ENCODE measurements at places on chromosomes 2 and 18.

DNA sequence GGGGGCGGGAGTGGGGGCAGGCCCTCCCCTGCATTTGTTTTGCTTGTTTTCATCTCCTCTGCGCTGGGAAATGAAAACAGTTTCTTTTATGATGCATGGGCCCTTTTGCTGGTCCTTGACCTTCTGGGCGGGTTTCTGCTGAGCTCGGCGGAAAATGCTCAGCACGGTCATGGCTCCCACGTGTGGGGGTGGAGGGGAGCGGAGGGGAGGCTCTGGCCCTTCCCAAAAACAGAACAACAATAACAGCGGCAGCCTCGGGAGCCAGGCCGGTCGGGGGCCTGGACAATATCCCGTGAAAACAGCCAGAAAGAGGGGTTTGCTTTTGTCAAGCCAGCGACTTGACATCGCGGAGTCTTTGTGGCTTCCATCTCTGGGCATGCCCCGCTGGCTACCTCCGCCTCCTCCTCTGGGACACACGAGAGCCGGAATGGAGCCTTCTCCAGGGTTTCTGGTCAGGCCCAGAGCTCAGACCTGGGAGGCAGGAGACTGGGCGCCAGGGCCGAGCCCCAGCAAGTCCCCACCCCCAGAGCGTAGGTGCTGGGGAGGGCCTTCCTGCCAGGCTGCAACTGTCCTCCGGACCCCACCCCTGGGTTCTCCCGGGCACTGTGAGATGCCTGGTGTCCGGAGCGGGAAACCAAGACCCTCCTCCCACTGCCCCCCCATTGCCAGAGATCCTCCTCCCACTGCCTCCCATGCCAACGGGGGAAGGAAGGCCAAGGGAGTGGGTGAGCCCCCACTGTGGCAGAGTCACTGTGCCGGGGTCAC lies 35.9 kb upstream of the SNED1 start:
- no peak for DNase-seq

- DNase-seq: no peak
Observed at GRCh38 chr2:85709401-85709811, 15.2 kb downstream of the GNLY start.

DNA sequence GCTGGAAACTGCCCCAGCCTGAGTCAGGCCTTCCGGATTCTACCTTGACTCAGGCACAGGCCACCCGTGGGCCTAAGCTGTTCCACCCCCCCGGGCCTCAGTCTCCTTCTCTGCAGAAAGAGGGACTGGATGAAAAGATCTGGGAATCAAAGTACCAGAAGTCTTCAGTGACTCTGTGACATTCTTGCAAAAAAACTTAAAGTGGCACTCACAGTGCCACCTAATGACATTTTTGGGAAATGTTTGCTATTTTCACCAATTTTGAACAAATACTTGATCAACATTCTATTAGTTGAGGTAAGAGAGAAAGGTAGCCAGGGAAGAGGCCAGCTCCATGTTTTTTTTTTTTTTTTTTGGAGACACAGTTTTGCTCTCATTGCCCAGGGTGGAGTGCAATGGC lies 48.3 kb upstream of the ACAA2 start:
- DNase-seq: no peak

GRCh38 chr2:55119711-55120487 lies 69.6 kb upstream of the RTN4 start:
- peak; percentile 92 for DNase-seq

- DNase-seq: no peak
Observed at GRCh38 chr2:63851691-63852311, 10.1 kb downstream of the UGP2 start.

- DNase-seq: no peak
Observed at GRCh38 chr2:113032737-113033136, 19.9 kb downstream of the IL36B start.

DNA sequence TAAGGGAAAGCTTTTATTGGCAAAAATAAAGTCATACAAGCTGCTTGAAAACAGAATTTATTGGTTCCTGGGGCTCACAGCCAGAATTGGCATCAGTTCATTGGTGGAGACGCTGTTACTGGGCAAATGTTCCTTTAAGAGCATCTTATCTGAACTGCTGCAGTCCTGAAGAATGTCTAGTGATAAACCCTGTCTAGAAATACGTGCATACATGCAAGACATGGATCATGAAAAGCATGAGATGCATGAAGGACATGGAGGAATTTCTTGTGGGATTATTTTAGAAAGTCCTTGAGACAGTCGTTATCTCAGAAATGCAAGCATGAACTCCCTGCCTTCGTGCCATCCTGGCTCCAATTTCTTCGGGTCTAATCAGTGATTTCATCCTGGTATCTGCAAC lies 32.5 kb upstream of the FHOD3 start:
- DNase-seq: no peak

DNA sequence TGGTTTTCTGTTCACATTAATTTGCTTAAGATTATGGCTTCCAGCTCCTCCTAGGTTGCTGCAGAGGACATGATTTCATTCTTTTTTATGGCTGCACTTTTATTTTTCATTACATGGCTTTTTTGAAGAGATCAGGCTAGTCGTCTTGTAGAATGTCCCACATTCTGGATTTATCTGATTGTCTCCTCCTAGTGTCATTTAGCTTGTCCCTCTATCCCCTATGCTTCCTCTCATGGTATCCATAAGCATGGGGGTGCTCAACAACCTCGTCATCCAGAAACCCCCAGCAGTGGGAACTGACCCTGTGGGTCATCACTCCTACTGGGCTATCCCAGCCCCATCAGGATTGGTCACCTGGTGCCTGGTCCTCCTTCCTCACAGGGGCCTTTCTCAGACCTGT lies 49.6 kb downstream of the SERTAD2 start:
- DNase-seq: no peak

DNA sequence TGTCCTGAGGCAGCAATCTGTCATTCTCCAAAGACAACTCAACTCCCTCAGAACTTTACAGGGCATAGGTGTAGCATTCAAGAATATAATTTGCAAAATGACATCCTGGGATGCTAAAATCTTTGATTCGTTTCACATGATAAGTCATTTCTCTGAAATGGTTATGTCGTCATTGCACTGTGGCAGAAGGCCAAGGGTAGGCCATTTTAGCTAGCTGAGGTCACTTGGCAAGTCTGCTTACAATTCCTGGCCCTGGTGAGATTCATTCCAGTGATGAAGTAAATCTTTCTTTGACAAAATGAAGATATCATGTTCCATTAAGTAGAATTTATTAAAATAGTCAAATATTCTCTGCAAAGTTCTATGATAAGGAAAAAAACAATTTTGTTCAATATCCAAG lies 1410.3 kb upstream of the LRRTM1 start:
- no peak for DNase-seq

DNA sequence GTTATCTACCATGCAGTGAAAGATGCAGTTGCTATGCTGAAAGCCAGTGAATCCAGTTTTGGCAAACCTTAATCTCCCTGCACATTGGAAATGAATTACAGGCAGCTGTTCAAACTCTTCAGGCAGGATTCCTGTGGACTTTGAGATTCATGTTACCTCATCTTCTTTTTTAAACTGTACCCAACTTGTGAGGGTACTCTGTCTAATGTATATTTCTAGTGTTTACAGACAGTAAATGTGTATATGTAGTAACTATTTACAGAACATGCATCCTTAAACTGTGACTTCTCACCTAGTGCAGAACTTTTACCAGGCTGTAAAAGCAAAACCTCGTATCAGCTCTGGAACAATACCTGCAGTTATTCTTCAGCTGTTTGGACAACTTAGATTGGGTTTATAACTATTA lies 50.9 kb downstream of the KDM3A start:
- DNase-seq: no peak

- no peak for DNase-seq
Observed at GRCh38 chr18:58051765-58052460, 7.9 kb downstream of the NEDD4L start.

DNA sequence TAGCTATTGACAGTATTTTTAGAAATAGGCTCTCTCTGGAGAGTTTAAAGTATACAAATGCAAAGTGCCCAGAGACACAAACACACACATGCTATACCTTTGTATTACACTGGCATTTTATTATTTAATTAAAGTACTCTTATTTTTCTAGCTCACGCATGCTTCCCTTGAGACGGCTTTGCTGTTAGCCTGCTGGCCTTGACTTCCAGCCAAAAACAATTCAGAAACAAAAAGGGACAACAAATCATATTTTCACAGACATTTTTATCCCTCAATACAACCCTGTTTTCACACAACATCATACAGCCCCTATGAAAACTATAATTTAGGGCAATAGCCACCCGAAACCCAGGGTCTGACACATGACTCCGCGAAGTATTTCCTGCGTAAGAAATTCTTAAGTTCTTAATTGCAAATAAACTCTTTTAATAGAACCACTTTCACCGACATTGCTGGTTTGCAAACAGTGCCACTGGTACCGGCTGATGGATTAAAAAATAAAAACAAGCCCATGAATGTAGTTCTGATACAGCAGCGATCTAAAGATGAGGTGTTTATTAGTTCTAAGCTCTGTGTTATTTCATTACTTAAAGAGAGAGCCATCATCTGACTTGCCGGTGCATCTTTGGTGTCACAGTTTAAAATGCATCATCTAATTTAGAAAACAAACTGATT lies 185.1 kb downstream of the TCF4 start:
- DNase-seq: no peak

DNA sequence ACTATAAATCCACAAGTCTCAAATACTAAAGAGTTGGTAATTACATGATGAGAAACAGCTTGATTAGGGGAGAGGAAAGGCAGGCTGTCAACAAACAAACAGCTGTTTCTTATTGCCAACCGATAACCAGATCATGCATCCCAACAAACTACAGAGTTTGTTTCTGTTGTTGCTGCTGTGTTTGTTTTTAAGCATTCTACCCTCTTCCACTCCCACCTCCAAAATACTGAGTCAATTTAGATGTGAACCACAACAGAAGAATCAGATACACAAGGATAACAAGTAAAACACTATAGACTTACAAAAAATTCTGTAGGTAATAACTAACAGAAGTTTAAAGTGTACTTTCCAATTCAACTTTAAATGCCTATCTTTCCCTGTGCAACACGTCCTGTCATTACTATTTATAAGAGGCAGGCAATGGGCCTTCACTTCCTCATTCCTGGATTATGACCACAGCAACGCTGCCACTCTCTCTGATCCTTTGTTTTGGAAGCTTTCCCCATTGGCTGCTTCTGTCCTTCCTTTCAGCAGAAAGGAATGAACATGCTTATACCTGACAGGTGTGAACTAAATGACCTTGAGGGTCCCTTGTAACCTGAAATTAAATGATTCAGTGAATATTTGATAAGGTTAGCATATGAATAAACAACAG lies 152.0 kb downstream of the SRBD1 start:
- DNase-seq: no peak

GRCh38 chr18:58492891-58493469 lies 135.9 kb downstream of the ALPK2 start:
- no peak for DNase-seq

- DNase-seq: no peak
Observed at GRCh38 chr2:433216-433615, 145.3 kb upstream of the ALKAL2 start.

- DNase-seq: no peak
Observed at GRCh38 chr2:174300114-174300513, 34.6 kb upstream of the SP9 start.

DNA sequence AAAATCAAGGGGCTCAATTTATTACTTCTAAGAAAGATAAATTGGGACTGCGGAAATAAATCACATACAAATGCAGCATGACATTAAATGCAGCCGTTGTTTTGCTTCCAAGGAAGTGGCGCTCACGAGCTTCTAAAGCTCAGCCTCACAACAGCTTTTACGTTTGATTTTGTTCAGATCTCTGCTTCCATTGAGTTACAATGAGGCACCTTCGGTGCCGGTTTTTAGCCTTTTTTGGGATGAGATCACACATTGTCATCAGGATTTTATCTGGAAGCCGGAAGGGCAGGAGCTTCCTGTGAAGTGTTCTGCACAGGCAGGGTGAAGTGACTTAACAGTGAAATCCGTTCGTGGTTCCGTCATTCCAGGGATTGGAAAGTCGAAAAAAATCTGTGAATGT lies 209.8 kb downstream of the DCDC2C start:
- DNase-seq: no peak

DNA sequence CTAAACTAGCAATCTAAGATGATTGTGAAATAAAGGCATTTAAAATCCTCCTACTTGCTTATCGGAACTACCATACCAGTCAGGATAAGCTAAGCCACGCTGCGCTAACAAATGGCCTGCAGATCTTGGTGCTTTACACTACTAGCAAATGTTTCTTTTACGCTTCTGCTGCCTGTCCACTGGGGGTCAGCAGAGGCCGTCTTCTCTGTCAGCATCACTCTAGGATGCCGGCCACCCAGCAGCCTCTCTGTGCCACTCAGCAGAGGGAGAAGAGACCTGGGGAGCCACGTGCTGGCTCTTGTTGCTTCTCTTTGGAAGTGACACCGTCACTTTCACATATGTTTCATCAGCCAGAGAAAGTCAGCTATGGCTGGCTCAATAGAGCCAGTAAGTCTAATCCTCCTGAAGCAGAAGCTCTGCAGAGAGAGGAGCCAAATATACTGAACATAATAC lies 36.6 kb downstream of the COPS8 start:
- peak; percentile 63 for DNase-seq

- DNase-seq: no peak
Observed at GRCh38 chr2:218063486-218063885, 5.6 kb upstream of the RUFY4 start.

DNA sequence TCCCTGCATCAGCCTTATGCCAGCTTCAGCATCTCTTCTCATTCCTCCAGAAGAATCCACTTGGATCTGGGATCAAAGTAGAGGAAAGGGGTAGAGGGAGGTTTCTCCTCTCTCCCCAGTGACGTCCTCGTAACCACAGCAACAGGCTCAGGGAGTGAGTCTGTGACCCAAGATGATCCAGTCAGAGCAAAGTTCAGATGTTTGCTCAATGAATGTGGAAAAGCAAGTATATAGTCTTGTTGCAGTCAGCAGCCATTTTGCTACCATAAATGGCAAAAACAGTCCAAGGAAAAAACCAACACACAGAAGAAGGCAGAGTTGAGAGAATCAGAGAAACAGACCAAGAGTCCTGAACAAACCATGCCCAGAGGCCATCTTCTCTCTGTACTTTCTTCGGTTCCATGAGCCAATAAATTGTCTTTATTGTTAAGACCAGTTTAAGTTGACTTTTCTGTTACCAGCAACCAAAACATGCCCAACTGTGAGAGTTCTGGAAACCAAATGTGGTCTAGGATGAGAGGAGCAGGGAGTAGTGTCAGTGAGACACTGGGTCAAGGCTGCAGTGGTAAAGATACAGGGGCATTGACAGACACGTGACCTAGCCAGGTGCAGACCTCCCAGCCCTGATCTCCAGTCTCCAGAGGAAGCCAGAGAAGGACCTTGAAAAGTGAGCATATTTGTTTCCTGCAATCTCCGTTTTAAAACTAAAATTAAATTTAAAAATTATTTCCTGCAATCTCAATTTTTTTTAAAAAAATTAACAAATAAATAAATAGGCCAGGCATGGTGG lies 3.2 kb upstream of the CXCR1 start:
- DNase-seq: no peak

GRCh38 chr2:37523814-37524362 lies 147.6 kb downstream of the CDC42EP3 start:
- no peak for DNase-seq

GRCh38 chr2:22932288-22932687 lies 452.7 kb upstream of the KLHL29 start:
- DNase-seq: no peak

GRCh38 chr18:21064347-21064746 lies 47.3 kb downstream of the ROCK1 start:
- no peak for DNase-seq
